ENCODE measurements at places on chromosomes 11 and 22.

DNA sequence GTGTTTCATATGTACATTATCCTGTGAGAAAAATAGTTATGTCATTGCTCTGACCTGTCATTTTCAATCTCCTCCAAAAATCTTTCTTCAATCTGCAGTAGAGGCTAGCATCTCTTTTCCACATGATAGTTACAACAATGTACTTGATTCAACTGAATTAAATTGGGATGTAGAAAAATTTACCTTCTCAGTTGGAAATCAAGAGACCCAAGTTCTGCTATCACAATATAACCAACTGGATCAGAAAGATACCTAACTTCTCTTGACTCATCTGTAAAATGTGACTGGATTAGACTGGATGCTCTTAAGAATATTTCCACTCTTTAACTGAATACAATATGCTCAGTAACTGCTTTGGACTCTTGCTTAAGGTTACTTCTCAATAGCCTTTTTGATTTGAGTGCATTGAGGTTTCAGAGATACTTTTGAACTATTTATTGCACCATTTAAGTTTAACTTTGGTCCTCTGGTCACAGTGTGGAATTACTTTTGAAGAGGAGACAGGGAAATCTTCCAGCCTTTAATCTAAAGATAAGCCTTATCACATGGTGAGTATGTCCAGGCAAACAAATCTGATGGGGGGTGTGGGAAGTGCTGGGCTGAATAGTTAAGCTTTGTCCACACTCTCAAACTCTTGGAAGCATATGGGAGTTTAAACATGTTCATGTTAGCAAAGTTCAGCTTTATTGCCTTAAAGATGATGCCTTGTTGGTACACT, 82.3 kb downstream of the YAP1 start:
- no peak for DNase-seq

DNA sequence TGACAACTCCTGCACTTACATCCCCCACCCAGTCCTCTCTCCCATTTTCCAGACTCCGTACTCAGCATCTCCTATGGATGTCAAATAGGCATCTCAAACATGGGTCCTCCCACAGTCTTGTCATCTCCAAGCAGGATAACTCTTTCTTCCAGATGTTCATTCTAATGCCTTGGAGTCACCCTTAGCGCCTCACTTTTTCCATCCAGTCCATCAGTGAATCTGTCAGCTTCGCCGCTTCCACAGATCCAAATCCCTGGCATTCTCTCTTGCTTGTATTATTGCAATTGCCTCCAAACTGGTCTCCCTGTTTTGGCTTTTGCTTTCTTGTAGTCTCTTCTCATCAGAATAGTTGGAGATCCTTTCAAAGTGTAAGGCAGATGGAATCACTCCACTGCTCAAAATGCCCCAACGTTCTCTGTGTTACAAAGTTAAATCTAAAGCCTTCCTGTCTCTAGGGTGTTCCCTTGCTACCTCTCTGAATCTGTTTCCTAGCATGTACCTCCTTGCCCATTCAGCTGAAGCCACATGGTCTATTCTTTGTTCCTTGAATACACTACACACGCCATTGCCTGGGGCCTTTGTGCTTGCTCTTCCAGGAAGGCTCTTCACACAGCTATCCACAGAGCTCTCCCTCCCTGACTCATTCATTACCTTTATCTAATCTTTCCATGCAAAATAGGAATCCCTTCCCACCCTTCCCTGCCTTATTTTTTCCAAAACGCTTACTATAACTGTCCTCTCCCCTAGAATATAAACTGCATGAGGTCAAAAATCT, 64.8 kb downstream of the UBASH3B start:
- no peak for DNase-seq

DNA sequence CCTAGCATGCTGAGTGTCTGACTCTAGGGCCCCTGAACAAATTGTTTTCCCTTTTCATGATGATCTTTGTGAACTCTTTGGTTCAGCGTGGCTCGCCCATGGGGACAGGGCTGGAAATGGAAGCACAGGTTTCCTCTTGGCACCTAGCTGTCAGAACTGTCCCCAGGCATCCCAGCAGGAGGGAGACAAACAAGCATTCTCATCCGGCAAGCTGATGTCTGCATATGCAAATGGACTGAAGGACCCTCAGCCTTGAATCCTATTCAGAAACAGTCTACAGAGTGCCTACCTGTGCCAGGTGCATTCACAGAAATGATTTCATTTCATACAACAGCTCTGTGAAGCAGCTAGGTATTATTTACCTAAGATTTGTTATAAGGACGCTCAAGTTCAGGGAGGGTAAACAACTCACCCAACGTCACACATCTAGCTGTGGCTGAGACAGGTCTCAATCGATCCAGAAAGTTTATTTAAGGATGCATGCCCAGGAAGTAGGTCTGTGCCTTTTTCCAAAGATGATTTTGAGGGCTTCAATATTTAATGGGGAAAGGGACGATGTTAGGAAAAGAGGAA, 176.4 kb downstream of the KIRREL3 start:
- DNase-seq, result no peak

GRCh38 chr11:12784987-12785386, 110.8 kb downstream of the TEAD1 start:
- DNase-seq, result no peak

DNA sequence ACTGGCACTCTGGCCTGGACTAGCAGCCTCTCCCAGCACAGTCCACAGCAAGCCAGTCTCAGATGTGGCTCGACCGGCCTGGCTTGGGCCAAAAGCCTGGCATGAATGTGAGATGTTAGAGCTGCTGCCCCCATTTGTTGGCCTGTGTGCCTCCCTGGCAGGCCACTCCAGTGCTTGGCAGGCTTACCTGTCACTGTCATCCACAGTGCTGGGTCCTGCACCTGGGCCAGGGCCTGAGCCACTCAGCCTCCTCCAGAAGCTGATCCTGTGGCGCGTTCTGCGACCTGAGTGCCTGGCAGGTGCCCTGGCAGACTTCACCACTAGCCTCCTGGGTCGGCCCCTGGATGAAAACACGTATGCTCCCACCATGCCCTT, 36.1 kb downstream of the RRP8 start:
- DNase-seq, result no peak

DNA sequence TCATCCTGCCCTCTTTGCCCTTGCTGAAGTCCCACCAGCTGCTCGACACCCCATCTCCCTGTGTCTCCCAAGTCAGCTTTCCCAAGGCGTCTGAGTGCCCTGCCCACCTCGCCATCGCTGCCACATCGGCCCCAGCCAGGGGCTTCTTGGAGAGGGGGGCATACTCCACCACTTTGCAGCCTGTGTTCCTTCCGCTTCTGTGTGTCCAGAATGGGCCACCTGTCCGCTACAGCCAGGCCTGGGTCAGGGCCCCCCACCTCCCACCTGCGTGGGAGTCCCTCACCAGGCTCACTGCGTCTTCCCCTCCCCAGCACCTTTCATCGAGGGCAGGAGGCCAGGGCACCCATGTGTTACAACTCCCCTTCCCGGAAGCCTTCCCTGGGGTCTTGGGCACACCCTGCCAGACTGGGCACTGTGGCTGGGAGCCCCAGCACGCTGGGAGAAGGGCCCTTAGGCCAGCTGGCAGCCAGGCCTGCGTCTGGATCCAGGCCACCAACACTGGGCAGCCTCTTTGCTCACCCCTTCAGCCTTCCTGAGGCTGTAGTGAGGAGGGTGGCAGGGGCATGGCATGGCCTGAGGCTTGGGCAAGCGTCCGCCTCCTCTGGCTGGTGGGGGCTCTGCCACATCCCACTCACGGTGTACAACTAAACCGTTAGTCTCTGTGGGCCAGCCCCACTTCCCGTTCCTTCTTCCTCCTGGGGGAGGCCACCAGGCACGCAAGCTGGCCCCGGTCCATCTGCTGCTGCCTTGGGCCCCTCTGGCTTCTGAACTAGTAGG, 13.4 kb downstream of the CPT1A start:
- no peak for DNase-seq

DNA sequence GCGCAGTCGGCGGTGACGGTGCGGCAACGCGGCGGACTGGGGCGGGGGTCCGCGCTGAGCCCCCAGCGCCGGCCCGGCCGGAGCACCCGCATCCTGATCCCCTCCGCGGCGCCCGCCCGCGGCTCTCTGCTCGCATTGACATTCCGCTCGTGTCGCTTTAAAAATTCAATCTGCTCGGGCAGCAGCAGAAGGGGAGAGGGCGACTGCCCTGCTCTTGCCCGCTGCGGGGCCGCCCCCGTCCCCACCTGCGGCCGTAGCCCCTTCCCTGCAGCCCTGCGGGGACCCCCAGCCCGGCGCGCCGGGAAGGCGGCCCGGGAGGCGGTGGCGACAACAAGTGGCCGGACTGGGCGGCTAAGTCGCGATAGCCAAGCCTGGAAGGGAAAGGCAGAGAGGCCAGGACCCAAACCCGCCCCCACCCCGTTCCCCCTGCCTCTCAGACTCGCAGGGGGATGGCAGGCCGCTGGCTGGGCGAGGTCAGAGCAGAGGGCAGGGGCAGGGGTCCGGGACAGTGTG, 1.1 kb downstream of the CABP7 start:
- DNase-seq, result no peak
